Karpas-422 (cell line): ENCODE measurements at places on chromosomes 2 and 18. TPM values are rescaled to one million over a fixed set of nuclear protein-coding genes. Genes with fewer than 3 reads are reported as not detected.

- no peak for DNase-seq
Measured at GRCh38 chr2:73856214-73856613, 27.5 kb downstream of the STAMBP start.

- no peak for DNase-seq
Measured at GRCh38 chr2:53802617-53803151, 15.8 kb downstream of the ERLEC1 start.

DNA sequence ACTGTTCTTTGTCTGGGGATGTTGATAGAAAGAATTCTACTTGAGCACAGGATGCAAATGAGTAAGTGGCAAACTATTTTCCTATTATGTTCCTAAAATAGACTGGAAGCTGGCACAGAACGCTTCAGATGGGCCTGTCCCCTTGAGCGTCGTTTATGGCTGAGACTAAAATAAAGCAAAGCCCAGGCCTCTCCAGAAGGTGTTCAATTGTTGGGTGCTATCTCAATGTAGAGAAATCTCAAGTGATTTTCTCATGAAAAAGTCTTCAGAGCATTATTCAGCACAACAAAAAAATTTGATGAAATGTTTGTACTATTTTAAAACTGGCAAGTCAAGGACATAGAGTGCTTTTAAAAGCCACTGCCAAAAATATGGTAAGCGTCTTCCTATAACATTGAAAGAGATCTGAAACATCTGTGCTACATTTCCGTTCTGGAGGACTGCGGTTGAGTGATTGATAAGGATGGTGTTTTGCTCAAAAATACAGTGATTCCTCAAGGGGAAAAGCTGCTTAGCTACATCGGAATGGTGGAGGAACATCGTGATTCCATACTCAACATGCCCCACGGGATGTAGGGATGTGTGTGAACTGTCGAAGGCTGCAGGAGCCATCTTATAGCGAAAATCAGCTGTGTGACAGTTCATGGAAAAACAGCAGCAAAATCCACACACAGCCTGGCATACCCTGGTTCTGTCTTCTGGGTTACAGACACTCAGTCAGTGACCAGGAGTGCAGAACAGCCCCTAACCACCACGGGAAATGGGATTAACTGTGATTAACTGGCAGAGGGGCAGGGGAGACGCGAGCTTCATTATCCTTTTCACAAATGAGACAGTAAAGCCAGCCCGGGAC is 10.4 kb upstream of the LRRFIP1 start:
- no peak for DNase-seq

RESP18 gene
- not detected in 2 replicates for total RNA-seq
